ENCODE measurements at places on chromosomes 3 and 15.

DNA sequence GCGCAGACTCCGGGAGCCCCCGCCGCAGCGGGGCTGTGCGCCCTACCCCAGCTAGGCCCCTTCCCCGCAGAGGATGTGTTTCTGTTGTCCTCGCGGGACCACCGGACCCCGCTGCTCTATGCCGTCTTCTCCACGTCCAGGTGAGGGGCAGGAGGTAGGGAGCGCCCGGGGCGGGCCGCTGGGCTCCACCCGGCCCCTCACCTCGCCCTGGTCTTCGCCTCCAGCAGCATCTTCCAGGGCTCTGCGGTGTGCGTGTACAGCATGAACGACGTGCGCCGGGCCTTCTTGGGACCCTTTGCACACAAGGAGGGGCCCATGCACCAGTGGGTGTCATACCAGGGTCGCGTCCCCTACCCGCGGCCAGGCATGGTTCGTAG lies 4.7 kb downstream of the SEMA3B start:
- H3K36me3 ChIP-seq = no peaks in the 10 kb centered on the region
- H3K4me1 ChIP-seq = peaks cover 31% of the 10 kb centered on the region
- peaks cover 36% of the 10 kb centered on the region for H3K27me3 ChIP-seq
- H3K27ac ChIP-seq = no peak overlapping the region
- H3K4me3 ChIP-seq = no peak overlapping the region
- DNase-seq = no peak

- no peak for DNase-seq
- no peaks in the 10 kb centered on the region for H3K4me1 ChIP-seq
- no peaks in the 10 kb centered on the region for H3K27me3 ChIP-seq
- no peak overlapping the region for H3K27ac ChIP-seq
Measured at GRCh38 chr15:66452971-66453580, 44.5 kb downstream of the SNAPC5 start.

DNA sequence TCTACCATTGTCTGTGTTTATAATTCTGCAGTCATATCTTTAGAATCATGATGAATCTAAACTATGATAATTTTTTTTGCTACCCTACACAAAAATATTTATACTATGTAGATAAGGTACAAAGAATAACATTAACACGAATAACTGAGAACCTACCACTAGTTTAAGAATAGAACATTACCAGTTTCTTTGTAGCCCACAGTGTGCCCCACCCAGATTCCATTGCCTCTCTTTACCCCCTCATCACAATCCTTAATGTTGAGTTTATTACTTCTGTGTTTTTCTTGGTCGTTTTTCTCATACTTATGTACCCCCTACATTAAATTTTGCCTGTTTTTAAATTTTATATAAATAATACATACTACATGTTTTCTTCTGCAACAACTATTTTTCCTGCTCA lies 140.5 kb downstream of the BBX start:
- no peaks in the 10 kb centered on the region for H3K4me1 ChIP-seq
- H3K36me3 ChIP-seq = no peaks in the 10 kb centered on the region
- DNase-seq = no peak
- H3K4me3 ChIP-seq = no peak overlapping the region
- no peak overlapping the region for H3K27ac ChIP-seq

- no peaks in the 10 kb centered on the region for H3K27me3 ChIP-seq
- H3K4me1 ChIP-seq = no peaks in the 10 kb centered on the region
- no peak for DNase-seq
- H3K36me3 ChIP-seq = no peaks in the 10 kb centered on the region
Measured at GRCh38 chr3:143337387-143337786, 217.8 kb downstream of the CHST2 start.

DNA sequence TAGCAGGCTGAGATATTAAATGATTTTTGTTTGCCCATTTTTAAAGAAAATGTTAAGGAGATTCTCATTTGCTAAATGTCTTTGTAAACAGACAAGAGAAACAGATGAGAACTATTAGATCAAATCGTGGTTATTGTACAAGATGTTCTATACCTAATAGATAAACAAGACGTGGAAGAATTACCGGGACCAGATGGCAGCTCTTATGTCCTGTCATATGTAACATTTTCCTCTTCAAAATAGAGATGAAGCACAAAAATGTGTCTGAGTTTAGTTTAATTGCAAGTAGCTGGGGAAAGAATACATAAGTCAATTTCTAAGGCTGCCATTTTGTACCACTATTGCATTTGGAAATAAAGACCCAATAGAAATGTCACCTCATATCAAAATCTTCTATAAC lies 553.7 kb downstream of the TUSC7 start:
- no peaks in the 10 kb centered on the region for H3K4me1 ChIP-seq
- H3K4me3 ChIP-seq = no peak overlapping the region
- H3K27me3 ChIP-seq = no peaks in the 10 kb centered on the region
- no peak for DNase-seq

All from effector memory CD4-positive, alpha-beta T cell (primary cell).